Thymus (tissue), 14 donors: ENCODE measurements at places on chromosomes 4 and X.

- DNase-seq = no peak
Measured at GRCh38 chr4:81802285-81802846, 330.7 kb upstream of the RASGEF1B start.

- no peak for DNase-seq
Measured at GRCh38 chr4:54094451-54094850, 5.5 kb upstream of the GSX2 start.

- DNase-seq = no peak
Measured at GRCh38 chr4:85446141-85446861, 28.6 kb upstream of the ARHGAP24 start.

- no peak for DNase-seq
Measured at GRCh38 chr4:74117024-74117534, 18.1 kb upstream of the CXCL2 start.

- DNase-seq = no peak
Measured at GRCh38 chr4:125041372-125041930, 273.3 kb upstream of the FAT4 start.

DNA sequence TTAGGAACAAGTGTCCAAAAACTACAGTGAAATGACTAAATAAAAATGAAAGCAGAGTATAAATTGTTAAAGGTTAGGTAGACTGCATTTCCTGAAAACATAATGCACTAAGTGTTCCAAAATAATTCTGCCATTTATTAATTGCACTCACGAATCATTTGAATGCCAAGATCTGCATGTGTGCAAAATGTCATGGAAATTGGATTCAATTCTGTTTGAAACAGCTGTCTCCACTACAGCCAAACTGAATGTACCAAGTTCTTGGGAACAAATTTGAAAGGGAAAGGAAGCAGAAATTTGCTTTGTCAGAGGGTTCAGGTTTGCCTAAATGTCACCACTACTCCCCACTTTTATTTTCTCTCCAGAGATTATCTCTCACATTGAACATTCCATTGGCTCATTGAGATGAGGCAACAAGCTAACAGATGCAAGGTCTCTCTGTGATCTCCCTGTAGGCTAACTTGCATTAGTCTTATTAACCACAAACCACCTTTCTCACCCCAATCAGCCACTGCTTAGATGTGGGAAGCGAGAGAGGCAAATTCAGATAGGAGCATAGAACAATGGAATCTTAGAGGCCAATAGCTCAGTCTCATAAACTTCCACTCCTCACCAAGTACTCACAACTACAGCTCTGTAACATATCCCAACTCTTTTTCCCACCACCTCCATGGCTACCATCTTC is 226.6 kb downstream of the KDR start:
- DNase-seq = peak; percentile 13

GRCh38 chr4:140793291-140793690 is 37.1 kb upstream of the TBC1D9 start:
- no peak for DNase-seq

GRCh38 chr4:165464813-165465381 is 86.1 kb downstream of the CPE start:
- peak; percentile 43 for DNase-seq

GRCh38 chr4:336893-337142 is 796 bp upstream of the ZNF141 start:
- no peak for DNase-seq

DNA sequence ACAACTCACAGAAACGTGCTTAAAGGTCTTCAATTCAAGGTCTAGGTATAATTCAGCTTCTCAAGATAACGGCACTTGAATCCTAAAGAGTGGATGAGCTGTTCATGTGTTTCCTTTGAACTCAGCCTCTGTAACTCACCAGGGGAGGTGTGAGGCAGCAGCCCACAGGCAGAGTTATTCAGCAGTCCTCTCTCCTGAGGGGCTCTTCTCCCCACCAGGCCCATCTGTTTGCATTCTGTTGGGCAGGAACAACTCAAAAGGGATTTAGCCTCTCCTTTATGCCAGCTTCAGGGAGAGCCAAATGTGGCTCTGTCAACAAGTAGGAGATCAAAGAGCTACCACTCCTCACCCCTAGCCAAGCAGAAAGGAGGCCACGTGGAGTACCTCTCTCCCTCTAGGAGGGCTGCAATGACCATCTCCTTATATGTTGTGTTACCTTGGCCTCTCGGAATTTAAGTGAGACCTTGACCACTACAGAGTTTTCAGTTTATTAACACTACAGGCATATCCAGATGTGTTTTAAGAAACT is 151.2 kb downstream of the SPATA18 start:
- DNase-seq = no peak

DNA sequence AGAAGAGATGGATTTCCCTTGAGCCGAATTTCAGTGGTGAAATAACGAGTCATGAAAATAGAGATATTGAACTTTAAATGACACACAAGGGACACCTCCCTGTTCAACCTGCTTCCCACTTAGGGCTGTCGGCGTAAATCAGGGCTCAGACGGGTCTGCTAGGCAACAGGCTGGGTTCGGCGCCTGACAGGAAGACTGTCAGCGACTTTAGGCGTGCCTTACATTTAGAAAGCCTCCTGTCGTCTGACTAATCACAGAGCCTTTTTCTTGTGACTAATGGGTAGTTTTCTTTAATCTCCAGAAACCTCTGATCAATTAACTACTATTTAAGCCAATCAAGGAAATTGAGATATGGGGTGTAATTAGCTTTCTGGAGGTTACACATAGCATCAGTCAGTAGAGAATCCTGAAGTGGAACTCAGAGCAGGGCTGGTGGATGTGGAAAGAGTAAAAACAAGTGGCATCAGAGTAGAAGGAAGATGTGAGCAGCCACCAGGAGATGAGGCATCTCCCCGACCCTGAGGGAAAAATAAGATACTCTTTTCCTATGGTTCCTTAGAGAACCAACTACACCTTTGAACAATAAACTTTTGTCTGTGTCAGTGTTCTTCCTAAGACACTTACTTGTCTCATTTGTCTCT is 86.2 kb upstream of the HS3ST1 start:
- DNase-seq = no peak

DNA sequence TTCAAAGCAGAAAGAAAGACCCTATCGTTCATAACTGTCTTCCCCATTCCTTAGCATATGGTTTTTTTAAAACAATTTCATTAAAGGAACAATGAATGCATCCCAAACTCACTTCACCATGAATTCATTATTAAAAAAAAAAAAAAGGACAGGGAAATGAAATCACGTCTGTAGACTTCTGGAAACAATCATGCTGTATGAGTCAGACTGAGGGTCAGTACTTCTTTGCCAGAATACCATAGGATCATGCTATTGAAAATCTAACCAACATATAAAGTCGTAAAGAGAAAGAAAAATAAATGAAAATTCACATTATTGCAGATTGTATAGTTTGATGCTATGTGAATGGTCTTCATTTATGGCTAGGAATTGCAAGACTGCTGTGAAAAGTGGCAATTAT is 144.4 kb downstream of the PCDH18 start:
- no peak for DNase-seq

DNA sequence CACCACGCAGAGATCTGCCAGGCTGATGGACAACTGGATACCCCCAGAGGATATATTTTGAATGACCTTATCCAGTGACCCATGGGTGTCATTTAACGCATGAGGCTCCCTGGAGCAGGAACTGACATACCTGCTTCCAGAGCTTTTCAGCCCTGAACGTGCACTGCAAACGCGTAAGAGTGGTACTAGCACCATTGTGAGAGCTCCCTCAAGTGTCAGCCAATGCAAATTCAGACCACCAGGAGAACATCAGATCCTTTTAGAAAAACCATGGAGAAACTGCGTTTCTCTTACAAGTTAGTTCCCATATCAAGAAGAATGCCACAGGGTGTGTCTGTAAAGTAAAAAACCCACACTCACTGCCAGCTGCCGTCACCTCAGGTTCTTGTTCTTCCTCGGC is 7.3 kb downstream of the TREX2 start:
- DNase-seq = no peak

DNA sequence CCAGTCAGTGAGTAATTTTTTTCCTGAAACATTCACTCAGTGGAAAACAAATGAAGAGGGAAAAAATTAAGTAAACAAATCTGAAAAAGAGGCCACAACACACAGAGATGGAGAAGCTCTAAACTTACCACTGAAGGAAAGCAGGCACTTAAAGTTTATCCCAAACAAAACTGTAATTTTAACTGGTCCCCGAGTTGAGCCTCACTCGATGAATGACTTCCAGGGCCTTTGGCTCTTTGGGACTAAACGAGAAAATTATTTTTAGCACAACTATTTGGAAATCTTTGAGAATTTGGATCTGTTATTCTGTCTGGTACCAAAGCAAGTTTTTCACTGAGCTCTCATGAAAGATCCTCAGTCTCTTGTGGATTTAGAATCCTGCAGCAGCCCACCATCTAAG is at the start of gene C1QTNF7:
Gene C1QTNF7, plus strand, starts transcription at position 333 of the 400 bp plus-strand sequence. CDS start 7,711 bp downstream, outside the sequence.
- DNase-seq = no peak

DNA sequence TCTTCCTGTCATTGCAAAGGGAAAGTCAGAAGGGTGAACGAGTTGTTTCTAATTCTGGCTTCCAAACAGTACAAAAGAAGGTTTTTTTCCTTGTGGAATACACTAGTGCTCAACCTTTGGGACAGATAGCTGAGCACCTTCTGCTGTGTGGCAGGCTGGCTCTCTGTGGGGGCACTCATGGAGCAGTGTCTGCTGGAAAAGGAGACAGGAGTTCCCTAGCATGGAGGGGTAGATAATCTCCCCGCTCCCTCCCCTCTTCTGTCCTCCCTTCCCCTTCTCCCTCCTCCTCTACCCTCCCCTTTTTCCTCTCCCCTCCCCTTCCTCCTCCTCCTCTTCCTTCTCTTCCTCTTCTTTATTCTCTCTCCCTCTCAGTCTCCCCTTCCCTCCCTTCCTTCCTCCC is 62.4 kb upstream of the MTM1 start:
- DNase-seq = no peak

GRCh38 chrX:139506333-139506732 is 24.2 kb upstream of the F9 start:
- no peak for DNase-seq

GRCh38 chr4:107800706-107801105 is 24.0 kb upstream of the SGMS2 start:
- DNase-seq = no peak

GRCh38 chr4:110869114-110869513 is 246.2 kb upstream of the PITX2 start:
- no peak for DNase-seq

DNA sequence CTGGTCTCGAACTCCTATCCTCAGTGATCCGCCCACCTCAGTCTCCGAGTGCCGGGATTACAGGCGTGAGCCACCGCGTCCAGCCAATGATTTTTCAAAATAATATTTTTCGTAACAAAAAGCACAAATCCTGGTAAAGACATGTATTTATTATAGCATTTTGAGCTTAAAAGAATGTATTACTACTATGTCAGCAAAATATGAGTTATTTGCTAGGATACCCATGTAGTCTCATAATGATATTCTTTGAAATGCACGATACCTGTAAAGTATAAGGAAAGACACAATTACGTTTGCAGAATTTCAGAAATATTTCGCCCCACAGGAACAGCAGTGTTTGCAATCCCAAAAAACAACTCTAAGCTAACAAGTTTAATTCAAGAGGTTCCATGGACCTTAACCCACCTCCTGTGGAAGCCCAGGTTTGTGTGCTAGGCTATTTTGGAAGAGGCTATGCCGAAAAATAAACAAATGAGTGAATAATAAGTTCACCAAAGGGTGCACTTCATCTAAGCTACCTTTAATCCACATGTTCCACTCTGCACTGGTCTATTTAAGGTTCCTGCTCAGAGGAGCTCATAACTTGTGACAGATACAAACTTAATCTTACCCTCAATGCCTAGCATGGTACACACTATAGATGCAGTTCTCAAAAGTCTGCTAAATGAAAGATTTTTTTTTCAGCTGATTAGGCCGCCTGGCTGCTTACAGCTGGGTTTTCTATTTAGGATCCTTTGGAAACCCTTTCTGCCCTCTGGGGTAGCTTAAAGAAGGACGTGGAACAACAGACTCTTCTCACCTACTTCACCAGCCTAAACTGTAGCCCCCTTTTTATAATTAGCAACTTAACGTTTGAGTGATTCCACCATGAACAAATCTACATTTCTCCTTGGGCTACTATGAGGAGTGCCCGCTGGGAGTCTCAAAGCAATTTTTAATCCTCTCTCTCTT is 5.0 kb downstream of the FRYL start:
- DNase-seq = no peak

DNA sequence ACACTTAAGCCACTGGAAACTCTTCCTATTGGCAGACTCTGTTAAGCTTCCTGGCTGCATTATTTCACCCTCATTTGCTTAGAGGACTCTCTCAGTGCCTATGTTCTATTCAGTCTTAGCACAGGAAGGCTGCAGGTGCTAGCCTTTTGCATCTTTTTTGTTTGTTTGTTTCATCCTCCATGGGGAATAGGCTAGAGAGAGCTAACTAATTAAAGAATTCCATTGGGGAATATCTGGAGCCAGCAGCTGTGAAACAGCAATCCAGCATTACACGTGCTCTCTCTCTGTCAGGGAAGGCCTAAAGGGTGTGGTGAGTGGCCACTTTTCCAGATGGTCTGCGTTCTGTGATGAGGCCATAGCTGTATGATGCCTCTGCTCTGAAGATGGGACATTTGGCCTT is 633.6 kb downstream of the SPRY1 start:
- DNase-seq = no peak

DNA sequence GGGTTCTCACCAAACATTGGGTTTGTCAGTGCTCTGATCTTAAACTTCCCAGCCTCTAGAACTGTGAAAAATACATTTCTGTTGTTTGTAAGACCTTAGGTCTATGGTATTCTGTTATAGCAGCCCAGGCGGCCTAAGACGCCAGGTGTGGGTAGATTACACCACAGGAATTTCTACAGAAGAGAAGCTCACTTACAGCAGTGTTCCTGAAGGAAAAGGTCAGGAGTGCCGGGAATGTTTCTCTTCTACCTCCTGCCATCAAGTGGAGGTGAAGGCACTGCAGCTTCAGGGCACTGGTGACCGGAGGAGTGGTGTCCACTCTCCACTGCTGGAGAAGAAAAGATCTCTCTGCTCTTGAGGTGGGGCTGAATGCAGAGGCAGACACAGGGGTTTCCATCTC is 45.7 kb downstream of the FHDC1 start:
- DNase-seq = no peak

- no peak for DNase-seq
Measured at GRCh38 chr4:182258441-182259000, 15.3 kb downstream of the TENM3 start.

DNA sequence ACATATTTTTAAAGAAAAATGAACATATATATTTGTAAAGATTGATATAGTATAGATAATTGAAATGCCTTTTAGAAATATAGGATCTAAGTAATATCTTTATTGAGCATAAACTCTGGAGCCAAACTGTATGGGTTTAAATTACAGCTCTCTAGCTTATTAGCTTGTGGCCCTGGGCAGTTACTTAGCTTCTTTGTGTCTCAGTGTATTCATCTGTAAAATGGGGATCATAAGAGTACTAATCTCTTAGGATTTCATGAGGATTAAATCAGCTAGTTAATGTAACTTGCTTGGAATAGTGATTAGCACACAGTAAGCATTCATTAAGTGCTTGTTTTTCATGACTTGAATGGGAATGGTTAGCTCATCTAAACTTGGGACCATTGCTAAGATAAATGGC is 32.8 kb downstream of the TRAPPC11 start:
- DNase-seq = no peak

DNA sequence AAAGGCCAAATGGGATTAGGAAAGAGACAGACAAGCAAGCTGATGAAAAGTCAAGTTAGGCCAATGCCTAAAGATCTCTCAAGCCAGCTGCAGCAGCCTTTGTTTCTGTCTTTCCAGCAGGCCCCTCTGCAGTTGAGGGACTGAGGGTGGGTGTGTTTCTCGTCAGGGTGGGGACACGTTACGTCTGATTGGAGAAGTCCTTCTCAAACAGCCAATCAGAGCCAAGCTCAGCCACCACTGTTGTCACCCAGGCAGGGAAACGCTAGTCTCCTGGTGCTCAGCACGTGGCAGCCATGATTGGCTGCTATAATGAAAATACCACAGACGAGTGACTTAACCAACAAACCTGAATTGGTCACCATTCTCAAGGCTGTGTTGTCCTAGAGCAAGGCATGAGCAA is 177.1 kb upstream of the LCORL start:
- no peak for DNase-seq
